ENCODE measurements at places on chromosomes 3 and 15.

GRCh38 chr15:37053166-37053565 lies 47.2 kb downstream of the MEIS2 start:
- no peak for DNase-seq

- no peak for DNase-seq
These were observed 7.0 kb downstream of the EIF4A2 start for GRCh38 chr3:186790261-186790981.

- no peak for DNase-seq
These were observed 94.1 kb downstream of the SENP2 start for GRCh38 chr3:185680231-185680630.

DNA sequence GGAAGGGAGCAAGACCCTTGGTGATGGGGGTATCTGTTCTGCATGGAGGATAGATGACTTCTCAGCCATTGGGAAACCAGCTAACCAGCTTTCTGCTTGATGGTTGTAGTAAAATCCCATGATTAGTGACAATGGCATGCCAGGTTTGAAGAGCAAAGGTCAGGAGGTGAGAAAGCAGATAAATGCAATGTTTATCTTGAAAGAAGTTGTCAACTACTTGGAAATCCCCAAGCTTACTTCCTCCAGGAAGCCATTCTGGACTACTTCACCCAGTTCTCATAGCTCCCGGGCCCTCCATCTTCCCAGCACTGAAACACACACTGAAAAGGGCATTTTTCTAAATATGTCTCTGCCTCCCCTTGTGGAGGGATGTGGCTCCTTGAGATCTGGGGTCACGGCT lies 51.3 kb downstream of the SMAD3 start:
- peak; percentile 34 for DNase-seq

DNA sequence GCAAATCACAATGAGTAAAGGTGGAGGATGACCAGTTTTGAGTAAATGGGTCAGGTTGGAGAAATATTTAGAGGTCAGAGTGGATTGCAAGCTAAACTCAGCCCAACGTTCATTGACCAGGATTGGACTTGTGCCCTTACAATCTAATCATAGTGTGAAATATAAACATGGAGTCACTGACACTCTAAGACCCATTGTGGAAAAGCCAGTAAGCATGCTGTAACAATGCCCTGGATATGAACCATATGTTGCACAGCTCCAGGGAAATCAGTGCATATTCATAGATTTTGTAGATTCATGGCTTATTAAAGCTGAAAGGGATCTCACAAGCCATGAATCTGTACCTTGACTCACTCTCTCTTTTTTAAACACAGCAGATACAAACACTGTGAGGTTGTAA lies 660.2 kb upstream of the LMCD1 start:
- DNase-seq: no peak

Data from activated naive CD4-positive, alpha-beta T cell treated with anti-CD3 and anti-CD28 coated beads for 36 hours (primary cell).